Uterus (tissue), 4 donors: ENCODE measurements at places on chromosomes 5 and 9. TPM values are rescaled to one million over a fixed set of nuclear protein-coding genes. Genes with fewer than 3 reads are reported as not detected.

GRCh38 chr9:123225995-123226394 is 42.4 kb downstream of the STRBP start:
- no peaks in the 10 kb centered on the region for H3K36me3 ChIP-seq
- no peaks in the 10 kb centered on the region for H3K27me3 ChIP-seq
- no peak overlapping the region for H3K4me3 ChIP-seq
- H3K27ac ChIP-seq: no peak overlapping the region

DNA sequence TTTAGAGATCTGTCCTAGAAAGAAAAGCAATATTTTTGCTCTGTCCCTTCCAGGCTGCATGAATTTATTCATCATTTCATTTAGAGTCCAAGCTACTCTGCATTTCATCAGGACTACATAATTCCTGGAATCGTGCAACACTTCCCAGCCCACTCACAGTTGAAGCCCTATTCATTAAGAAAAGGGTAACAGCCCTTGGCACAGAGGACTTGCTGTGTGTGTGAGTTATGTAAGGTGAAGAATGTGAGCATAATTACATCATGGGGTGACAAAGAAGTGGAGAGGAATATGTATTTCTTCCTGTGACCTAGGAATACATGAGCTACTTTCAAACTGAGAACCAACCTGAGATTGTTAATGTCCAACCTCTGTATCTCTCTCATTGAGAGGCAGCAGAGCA is 317.4 kb downstream of the ARHGEF28 start:
- H3K36me3 ChIP-seq: no peaks in the 10 kb centered on the region
- no peak overlapping the region for H3K27ac ChIP-seq
- no peak for DNase-seq
- no peaks in the 10 kb centered on the region for H3K4me1 ChIP-seq
- no peak overlapping the region for H3K4me3 ChIP-seq

DNA sequence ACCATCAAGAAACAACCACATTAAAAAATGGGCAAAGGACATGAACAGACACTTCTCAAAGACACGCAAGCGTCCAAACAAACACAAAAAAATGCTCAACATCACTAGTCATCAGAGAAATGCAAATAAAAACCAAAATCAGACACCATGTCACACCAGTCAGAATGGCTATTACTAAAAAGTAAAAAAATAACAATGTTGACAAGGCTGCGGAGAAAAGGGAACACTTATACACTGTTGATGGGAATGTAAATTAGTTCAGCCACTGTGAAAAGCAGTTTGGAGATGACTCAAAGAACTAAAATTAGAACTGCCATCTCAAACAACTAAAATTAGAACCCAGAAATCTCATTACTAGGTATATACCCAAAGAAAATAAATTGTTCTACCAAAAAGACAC is 80.4 kb downstream of the CAAP1 start:
- no peaks in the 10 kb centered on the region for H3K36me3 ChIP-seq
- H3K4me3 ChIP-seq: no peak overlapping the region
- no peaks in the 10 kb centered on the region for H3K4me1 ChIP-seq
- H3K27me3 ChIP-seq: no peaks in the 10 kb centered on the region

GRCh38 chr5:66945389-66946349 is 250.9 kb downstream of the CD180 start:
- H3K36me3 ChIP-seq: no peaks in the 10 kb centered on the region
- H3K4me1 ChIP-seq: no peaks in the 10 kb centered on the region
- no peaks in the 10 kb centered on the region for H3K27me3 ChIP-seq
- H3K27ac ChIP-seq: no peak overlapping the region
- DNase-seq: no peak

DNA sequence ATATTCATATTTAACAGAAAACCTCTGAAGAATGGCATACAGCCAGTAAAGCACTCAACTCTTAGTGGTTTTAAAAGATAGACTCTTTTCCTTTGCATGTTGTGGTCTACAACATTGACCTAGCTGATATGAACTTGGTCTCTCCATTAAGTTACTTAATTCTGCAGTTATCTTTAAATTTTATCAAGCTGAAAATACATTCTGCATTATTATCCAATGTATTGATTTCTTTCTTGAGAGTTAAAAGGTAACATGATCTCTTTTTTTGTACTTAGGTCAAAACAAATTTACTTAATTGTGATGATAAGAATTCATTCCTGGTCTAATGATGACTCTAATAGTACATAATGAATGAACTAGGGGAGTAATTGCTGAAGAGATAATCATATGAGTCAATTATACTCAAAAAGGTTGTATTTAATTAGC is 132.9 kb downstream of the STARD4 start:
- no peak overlapping the region for H3K4me3 ChIP-seq
- DNase-seq: no peak
- no peak overlapping the region for H3K27ac ChIP-seq

Gene TMC1
- under 0.01 TPM for total RNA-seq

Gene CWC27
- total RNA-seq: 23.8 TPM
